Fibroblast of the aortic adventitia (primary cell): ENCODE measurements at places on chromosomes 1 and 21. TPM values are rescaled to one million over a fixed set of nuclear protein-coding genes. Genes with fewer than 3 reads are reported as not detected.

GRCh38 chr1:24709791-24710441 lies 35.3 kb upstream of the CLIC4 start:
- DNase-seq: no peak

- DNase-seq: peak; percentile 19
These were observed 25.5 kb upstream of the IL10 start for GRCh38 chr1:206797534-206798383.

GRCh38 chr1:160858507-160858906 lies 4.2 kb downstream of the CD244 start:
- DNase-seq: no peak

DNA sequence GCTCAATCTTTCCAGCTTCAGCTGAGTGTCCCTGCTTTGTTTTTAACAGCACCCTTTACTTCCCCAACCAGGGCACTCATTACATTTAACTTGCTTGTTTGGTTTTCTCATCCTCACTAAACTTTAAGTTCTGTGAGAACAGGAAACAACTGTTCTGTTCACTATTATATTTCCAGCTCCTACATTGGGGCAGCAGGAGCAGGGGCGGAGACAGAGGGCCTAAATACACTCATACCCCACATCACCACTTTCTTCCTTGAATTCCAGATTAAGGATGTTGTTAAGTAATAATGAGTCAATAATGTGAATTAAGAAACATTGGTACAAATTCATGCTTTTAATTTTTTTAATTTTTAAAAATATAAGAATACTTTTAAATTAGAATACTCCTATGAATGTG lies 6.0 kb downstream of the DRAM2 start:
- DNase-seq: no peak

DNA sequence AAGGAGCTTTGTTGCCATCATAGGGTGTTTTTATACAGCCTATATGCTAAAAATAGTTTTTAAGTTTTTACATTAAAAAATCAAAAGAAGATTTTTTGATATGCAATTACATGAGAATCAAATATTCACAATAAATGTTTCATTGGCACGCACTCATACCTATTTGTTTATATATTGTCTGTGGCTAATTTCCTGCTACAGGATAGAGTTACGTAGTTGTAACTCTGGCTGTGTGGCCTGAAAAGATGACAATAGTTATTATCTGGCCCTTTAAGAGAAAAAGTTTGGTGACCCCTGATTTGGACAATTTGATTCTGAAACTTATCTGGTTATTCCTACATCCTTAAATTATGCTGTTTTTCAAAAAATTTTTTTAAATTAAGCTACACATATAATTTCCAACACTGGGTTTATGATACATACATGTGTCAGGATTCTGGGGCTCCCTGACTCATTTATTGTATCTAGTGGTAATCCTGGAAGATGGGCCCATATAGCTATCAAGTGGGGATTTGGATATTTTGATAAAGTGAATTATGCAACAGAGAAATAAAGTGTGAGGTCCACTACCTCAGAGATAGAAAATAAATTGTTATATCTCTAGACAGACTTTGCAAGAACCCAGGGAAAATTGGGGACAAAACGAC lies 370.2 kb upstream of the LYPLAL1 start:
- DNase-seq: no peak

DNA sequence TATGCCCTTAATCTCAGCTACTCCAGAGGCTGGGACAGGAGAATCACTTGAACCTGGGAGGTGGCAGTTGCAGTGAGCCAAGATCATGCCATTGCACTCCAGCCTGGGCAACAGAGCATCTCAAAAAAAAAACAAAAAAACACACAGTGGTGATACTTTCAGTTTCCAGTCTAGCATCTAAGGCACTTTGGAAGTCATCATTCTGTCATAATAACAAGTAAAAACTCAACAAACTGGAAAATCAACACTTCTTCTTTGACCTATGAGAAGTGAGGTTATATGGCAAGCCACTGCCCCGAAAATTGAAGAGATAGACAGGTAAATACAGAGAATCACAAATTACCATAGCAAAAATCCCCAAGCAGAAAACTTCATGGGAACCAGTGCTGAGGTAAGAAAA lies 51.9 kb downstream of the IL12RB2 start:
- no peak for DNase-seq

DNA sequence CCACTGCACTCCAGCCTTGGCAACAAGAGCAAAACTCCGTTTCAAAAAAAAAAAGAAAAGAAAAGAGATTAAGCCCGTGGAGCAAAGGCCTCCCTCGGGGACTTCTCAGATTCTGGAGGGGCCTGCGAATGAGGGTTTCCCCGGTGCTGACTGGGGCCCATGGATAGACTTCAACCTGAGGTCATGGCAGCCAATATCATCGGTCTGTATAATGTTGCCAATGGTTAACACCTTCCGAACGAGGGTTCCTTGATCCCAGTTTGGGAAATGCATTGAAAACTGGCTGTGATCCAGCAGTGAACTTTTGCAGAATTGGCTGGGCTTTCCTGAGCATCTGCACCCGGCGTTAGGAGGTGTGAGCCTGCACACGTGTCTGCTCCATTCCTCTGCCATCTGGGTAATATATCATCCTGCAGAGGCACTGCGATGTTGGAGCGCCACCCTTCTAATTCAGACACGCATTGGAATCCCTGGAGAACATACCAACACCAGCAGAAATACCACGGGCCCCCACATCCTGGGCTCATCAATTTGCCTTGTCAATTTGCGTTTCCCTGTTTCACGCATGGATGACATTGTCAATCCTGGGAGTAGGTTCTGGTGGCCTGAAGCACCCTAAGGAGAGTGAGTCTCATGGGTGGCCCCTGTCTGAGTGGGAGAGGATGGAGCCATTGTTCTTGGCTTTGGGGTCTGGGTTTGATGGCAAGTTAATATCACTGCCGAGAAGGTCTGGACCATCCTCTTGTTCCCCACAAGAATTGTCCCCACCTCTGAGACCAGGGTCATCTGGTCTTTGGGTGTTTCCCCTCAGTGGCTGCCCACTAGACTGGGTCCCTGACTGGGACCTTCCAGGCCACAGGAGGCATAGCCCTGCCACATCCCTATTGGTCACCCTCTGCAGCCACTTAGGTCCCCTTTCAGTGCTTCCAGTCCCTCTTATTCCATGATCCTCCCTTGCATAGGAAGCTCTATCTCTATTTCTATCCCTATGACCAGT lies 441.0 kb downstream of the PTPRU start:
- no peak for DNase-seq

DNA sequence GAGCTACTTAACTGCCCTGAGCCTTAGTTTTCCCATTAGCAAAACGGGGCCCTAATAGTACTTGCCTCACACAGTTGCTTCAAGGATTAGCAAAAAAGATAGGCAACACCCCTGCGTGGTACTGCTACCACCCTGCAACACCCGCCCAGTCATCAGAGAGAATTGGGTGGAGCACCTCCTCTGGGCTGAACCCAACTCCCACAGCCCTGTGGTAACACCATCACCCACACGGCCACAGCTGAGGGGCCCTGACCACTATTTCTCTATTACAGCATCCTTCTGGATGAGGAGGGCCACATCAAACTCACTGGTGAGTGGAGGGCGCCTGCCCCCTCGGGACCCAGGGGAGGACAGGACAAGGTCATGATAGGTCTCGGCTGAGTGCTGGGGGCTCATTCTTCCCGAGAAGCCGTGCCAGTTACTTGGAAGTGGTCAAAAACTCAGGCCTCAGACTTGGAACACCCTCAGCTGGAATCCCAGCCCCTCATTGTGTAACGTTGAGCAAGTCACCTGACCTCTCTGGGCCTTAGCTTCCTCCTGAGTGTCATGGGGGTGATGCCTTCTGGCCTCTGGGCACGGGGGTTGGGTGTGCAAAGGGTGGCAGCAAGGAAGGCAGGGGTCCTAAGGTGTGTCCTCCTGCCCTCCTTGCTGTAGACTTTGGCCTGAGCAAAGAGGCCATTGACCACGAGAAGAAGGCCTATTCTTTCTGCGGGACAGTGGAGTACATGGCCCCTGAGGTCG lies 24.6 kb downstream of the RPS6KA1 start:
- no peak for DNase-seq

- DNase-seq: peak; percentile 11
These were observed 8.9 kb upstream of the CTSE start for GRCh38 chr1:206032380-206033140.

DNA sequence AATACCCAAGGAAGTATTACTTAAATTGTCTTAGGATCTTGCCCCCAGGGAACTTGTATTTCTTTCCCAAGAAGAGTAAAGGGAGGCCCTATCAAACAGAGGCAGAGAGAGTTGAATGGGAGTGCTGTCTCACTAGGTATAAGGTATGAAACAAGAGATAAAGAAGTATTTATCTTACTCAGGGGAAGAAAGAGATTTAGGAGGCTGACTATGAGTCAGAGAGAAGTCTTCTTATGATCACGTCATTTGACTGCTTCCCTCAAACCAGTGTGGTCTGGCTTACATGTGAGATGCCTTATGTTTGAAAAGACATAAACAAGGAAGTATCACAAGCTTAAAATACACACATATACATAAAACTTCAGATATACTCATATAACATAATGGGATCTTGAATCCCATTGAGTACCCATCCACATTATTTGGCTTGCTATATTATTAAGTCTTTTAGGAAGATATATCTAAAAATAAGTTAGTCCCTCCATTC lies 29.6 kb downstream of the DUSP10 start:
- DNase-seq: peak; percentile 83

GRCh38 chr1:170682169-170682568 lies 18.2 kb downstream of the PRRX1 start:
- DNase-seq: no peak

- DNase-seq: no peak
These were observed 27.0 kb upstream of the TTLL7 start for GRCh38 chr1:84025966-84026365.

GRCh38 chr1:231193710-231194340 lies 32.0 kb downstream of the TRIM67 start:
- DNase-seq: no peak

GRCh38 chr1:45033356-45033755 lies 21.3 kb downstream of the UROD start:
- DNase-seq: no peak

DNA sequence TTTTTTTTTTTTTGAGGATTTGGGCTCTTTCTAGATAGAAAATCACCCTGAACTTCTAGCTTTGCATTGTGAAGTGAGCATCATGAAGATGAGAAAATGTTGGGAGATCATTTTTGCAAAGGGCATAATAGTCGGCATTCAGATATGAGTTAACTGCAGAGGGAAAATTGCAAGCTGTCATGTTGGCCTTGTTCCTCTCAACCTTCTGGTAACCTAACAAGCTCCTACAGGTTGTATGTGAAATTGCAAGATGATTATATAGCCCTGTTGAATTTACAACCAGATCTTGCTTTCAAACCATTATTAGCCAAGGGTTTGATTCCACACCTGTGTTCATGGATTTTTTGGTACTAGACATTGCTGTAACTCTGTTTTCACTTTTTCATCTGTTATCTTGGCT lies 2.2 kb downstream of the ELOA start:
- peak; percentile 60 for DNase-seq

DNA sequence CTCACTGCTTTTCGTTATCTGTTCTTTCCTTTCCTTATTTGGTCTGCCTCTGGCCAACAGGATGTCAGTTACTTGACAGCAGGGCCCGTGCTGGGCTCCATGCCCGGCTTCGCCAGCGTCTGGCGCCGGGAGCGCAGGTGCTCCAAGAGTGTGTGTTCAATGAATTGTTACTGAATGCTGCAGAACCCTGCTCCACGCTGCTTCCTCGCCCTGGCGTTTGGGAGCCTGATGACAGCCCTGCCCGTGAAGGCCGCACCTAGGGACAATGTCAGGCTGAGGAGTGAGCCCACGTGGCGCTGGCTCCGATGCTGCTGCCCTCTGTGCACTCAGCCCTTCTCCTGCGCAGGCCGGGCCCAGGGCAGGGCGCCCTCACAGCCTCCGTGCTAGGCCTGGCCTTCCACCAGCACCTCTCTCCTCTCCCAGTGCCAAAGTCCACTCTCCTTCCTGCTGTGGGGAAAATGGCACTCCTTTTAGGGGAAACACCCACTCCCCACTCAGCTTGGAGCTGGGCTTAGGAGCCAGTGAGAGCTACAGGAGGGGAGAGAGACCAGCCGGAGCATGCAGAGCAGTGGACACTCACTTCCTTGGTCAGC lies 51.4 kb downstream of the ACBD3 start:
- peak; percentile 27 for DNase-seq

GRCh38 chr1:25804244-25804963 lies 4.4 kb downstream of the SELENON start:
- peak; percentile 28 for DNase-seq

GRCh38 chr1:198867182-198867581 lies 228.3 kb downstream of the PTPRC start:
- DNase-seq: no peak

DNA sequence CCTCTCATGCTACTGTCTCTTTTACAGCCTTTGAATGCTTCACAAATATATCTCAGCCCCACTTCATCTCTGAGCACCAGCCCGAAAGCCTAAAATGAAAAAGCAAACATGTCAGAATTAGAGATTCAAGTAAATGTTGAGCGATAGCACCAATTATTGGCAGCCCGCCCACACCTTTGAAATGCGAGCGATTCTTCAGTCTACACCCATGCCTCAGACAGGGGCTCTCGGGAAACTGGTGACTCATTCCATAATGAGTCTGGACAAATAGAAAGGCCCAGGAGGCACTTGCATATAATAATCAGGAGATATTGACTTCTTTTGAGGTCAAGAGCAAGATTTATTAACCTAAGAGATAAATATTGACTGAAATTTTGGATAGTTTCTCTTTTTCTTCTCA lies 487.3 kb upstream of the PTBP2 start:
- peak; percentile 76 for DNase-seq

DNA sequence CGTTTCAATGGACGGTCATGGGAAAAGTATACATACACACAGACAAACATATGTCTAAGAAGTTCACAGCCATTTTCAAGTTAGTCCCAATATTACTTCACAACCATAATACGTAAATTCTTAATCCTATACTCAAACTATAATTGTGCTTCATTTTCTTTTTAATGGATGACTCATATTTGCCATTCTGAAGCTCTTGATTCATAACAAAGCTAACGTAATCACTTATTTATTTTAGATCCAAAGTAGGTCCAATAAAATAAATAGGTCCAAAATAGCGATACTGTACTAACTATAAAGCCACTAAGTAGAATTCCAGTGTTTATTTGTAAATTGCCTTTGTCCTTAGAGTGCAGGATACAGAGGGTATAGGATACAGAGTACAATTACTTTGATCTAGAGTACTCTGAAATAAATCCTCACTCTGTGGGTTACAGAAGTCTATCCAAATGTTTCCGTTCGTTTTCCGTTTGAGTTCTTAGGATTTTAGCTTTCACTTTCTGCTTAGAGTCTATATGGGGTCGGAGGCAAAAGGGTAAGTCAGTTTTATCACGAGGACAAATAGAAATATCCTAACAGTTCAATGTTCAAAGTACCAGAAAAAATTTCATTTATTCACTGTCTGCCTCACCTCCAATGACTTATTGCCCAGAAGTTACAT lies 8.8 kb upstream of the C1orf115 start:
- no peak for DNase-seq

CAPZB gene
- total RNA-seq: 96.6 and 232 TPM in 2 replicates

S100A11 gene
- total RNA-seq: 28.9 and 381 TPM in 2 replicates

LCE3E gene
- total RNA-seq: not detected in 2 replicates

TCHH gene
- total RNA-seq: 0.09 TPM in 1 of 2 replicates, not detected in the other

SPRR4 gene
- total RNA-seq: not detected in 2 replicates

ERICH3 gene
- not detected in 2 replicates for total RNA-seq

ARV1 gene
- 17.7 and 19.1 TPM in 2 replicates for total RNA-seq

DRAXIN gene
- total RNA-seq: 2.4 TPM in 1 of 2 replicates, not detected in the other

IFNAR1 gene
- total RNA-seq: 24.0 and 39.3 TPM in 2 replicates

MX2 gene
- 3.8 and 4.2 TPM in 2 replicates for total RNA-seq

OVAAL gene
- not detected in 2 replicates for total RNA-seq

KLHL21 gene
- total RNA-seq: 40.8 and 78.4 TPM in 2 replicates

GPR52 gene
- 2.9 TPM in 1 of 2 replicates, not detected in the other for total RNA-seq

CORT gene
- 0.36 TPM in 1 of 2 replicates, not detected in the other for total RNA-seq

ADGRB2 gene
- 7.9 and 11.3 TPM in 2 replicates for total RNA-seq

MROH9 gene
- 0.27 and 0.49 TPM in 2 replicates for total RNA-seq

MUTYH gene
- 7.7 and 16.8 TPM in 2 replicates for total RNA-seq

MYBPH gene
- total RNA-seq: 0.08 TPM in 1 of 2 replicates, not detected in the other
